ENCODE measurements at places on chromosomes 2 and 18. TPM values are rescaled to one million over a fixed set of nuclear protein-coding genes. Genes with fewer than 3 reads are reported as not detected.

The PCGF1 gene
- polyA plus RNA-seq, result 14.2 TPM

The FSHR gene
- polyA plus RNA-seq, result 2.2 TPM

The REG1B gene
- not detected for polyA plus RNA-seq

GRCh38 chr2:105647731-105648130, 97.0 kb upstream of the NCK2 start:
- no peak for DNase-seq
- no peak overlapping the region for H3K27ac ChIP-seq
- H3K4me3 ChIP-seq, result no peak overlapping the region
- no peaks in the 10 kb centered on the region for H3K36me3 ChIP-seq
- no peaks in the 10 kb centered on the region for H3K27me3 ChIP-seq

- peaks cover 7% of the 10 kb centered on the region for H3K4me1 ChIP-seq
- H3K27ac ChIP-seq, result no peak overlapping the region
- H3K4me3 ChIP-seq, result no peak overlapping the region
- DNase-seq, result no peak
These were observed 10.1 kb downstream of the PMS1 start for GRCh38 chr2:189794310-189794709.

GRCh38 chr2:235506291-235506996, 12.6 kb downstream of the AGAP1 start:
- H3K4me3 ChIP-seq, result no peak overlapping the region
- H3K27ac ChIP-seq, result no peak overlapping the region
- H3K27me3 ChIP-seq, result no peaks in the 10 kb centered on the region
- H3K36me3 ChIP-seq, result no peaks in the 10 kb centered on the region
- H3K4me1 ChIP-seq, result peaks cover 39% of the 10 kb centered on the region

DNA sequence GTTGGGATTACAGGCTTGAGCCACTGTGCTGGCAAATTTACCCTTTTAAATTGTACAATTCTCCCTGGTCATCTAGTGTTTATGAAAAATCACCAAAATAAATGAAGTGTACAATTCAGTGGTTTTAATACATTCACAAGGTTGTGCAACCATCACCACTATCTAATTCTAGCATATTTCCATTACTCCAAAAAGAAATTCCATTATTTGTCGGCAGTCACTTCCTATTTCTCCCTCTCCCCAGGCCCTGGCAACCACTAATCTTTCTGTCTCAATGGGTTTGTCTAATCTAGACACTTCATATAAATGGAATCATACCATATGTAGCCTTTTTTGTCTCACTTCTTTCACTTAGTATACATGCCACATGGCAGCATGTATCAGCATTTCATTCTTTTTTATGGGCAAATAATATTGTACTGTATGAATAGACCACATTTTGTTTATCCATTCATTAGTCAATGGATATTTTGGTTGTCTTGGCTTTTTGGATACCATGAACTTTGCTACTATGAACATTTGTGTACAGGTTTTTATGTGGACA, 12.6 kb upstream of the POLE4 start:
- H3K4me1 ChIP-seq, result no peaks in the 10 kb centered on the region
- no peak overlapping the region for H3K27ac ChIP-seq
- no peaks in the 10 kb centered on the region for H3K36me3 ChIP-seq
- H3K4me3 ChIP-seq, result no peak overlapping the region

DNA sequence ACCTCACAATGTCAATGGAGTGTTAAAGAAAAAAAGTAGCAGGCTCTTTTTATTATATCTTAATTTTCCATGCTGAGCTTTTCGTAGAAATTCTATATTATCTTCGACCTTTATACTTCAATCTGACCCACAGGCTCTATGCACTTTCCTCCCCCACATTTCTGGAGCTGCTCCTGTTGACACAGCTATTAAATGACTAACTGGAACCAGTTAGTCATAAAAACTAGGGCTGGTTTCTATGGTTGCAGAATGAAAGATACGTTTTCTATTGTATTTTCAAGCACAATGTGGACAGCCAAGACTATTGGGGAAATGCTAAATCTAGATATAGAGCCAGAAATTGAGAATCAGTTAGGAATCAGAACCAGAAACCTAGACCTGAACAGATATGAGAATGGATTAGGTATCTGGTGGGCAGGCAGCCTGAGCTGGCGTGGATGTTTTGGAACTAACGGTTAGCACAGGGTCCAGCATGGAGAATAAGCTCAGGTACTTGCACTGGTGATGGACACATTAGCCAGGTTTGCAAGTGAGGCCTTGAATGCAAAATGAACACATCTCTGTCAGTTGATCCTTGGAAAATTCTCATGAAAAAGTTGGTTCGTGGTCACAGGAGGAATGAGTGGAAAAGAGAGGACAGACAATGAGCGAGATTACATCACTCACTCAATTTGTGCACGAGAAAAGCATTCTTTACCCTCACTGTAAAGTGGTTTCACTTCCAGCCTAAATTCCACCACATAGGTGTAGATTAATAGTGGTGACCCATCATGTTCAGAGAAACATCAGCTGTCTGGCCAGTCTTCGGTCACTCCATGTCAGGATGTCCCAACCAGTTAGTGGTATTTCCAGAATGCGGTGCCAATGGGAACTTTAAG, 144.6 kb upstream of the EPHA4 start:
- no peak overlapping the region for H3K4me3 ChIP-seq
- H3K27ac ChIP-seq, result no peak overlapping the region
- DNase-seq, result no peak
- H3K4me1 ChIP-seq, result no peaks in the 10 kb centered on the region
- H3K27me3 ChIP-seq, result no peaks in the 10 kb centered on the region
- H3K36me3 ChIP-seq, result no peaks in the 10 kb centered on the region
